ENCODE measurements at places on chromosomes 12 and 14.

GRCh38 chr12:65557438-65558181, 266.7 kb upstream of the HMGA2 start:
- no peak for DNase-seq

- DNase-seq, result no peak
Measured at GRCh38 chr12:103909811-103910210, 20.4 kb upstream of the HSP90B1 start.

DNA sequence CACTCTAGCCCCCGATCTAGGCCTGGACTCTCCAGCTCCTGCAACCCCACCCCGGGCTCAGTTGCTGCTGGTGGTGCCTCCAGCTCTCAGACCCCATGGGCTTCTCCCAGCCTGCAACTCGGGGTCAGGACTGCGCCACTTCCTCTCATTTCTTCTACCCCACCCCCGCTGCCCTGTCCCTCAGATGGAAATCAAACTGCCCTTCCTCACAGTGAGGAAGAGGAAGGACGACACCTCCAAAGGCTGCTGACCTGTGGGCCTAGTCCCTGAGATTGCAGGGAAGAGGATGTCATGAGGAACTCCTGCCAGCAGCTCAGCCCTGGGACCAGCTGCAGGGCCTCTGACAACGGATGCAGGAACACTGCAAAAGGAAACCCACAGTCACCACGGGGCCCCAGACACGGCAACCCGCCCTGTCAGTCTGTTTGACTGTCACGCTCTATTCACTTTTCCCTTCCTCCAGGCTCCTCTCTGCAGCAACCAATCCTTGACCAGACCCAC, 29.3 kb upstream of the PNMA1 start:
- DNase-seq, result peak; percentile 67

DNA sequence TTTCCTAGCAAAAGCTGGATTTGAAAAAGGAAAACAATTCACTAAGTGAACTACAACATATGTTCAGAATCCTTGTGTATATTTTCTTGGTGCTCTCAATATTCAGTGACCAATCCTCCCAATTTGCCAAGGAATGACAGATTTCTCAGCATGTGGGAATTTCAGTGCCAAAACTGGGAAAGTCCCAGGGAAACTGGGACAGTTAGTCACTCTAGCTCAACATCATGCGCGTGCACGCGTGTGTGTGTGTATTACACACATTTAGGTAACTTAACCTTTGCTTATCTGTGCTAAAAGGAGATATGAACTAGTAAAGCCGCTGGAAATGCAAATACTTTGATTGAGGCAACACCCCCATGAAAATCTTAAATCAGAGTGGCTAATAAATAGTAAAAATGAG, 26.1 kb upstream of the SLC6A13 start:
- DNase-seq, result no peak

DNA sequence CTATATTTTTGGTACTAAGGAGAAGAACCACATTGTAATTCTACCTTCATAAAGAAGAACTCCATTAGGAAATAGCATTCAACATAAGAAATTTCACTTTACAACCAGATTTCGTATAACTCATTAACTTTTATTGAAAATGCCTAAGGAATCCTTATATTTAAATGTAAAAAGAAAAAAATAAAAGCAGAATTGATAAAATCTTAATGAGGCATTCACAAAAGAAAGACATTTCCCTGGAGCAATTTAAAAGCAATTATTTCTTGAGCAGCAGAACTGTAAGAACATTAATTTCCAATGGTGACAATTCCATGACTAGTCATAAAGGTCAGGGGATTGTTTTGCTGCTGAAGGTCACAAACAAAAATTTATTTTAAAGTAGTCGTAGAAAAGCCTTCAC, 1192.8 kb upstream of the TMEM132C start:
- no peak for DNase-seq

GRCh38 chr12:57898308-57898970, 42.9 kb upstream of the ATP23 start:
- DNase-seq, result peak; percentile 57

GRCh38 chr12:24708043-24708442, 240.9 kb downstream of the BCAT1 start:
- DNase-seq, result no peak

- DNase-seq, result no peak
Measured at GRCh38 chr12:131565267-131566015, 145.4 kb upstream of the SFSWAP start.

- DNase-seq, result no peak
Measured at GRCh38 chr12:97336900-97337751, 125.5 kb upstream of the RMST start.

DNA sequence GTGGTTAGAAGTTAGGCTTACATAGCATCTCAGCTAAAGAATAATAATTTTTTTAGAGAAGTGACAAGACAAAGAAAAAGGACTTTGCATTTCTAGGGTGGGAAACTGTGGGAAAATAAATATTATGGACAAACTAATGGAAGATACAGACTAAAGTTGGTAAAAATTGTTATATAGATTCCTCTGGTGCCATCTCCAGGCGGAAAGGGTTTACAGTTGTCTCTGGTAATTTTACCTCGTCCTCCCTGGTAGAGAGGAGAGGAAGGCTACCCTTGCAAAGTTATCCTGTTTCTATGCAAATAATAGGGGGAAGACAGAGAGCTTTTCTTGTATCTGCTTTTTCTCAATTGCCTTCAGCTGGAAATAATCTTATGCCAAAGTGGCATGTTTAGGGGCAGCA, 5.2 kb downstream of the OR11G2 start:
- DNase-seq, result no peak

DNA sequence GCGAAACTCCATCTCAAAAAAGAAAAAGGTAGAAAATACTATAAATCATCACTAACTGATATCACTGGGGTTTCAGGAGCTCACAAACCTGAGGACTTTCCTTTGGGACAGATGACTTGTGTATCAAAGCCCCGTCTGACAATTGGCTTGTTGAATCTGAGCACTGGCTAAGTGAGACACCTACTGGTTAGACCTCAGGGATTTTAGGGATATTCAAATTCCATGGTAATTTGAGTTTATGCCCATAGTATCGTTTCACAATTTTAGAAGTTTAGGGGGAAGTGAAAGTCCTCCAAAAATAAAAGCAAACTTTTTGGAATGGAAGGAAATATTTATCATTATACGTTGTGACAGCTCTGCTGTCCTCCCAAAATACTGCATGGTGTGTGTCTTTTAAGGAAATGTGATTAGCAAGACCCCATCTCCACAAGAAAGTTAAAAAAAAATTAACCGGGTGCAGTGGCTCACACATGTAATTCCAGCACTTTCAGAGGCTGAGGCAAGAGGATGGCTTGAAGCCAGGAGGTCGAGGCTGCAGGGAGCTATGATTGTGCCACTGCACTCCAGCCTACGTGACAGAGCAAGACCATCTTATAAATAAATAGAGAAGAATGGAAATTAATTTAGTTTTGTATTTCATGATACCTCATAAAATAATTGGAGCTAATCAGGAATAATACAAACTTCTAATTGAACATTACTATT, 49.2 kb downstream of the FBXL14 start:
- DNase-seq, result peak; percentile 32

GRCh38 chr14:105010891-105011291, 10.0 kb downstream of the CDCA4 start:
- DNase-seq, result no peak

Data from endothelial cell of umbilical vein (primary cell).